Breast epithelium (tissue), 4 donors: ENCODE measurements at places on chromosomes 2 and 18. TPM values are rescaled to one million over a fixed set of nuclear protein-coding genes. Genes with fewer than 3 reads are reported as not detected.

The ACP1 gene
- 84.2 TPM for total RNA-seq

The CRYGD gene
- total RNA-seq: not detected

The DSG2 gene
- 125 TPM for total RNA-seq

The ABCG5 gene
- not detected for total RNA-seq

The FBXO15 gene
- total RNA-seq: 0.73 TPM
